ENCODE measurements at places on chromosomes 12 and 14.

- DNase-seq: no peak
These were observed 64.4 kb downstream of the ZFC3H1 start for GRCh38 chr12:71599210-71599609.

GRCh38 chr12:103824845-103825244 is 16.2 kb downstream of the NT5DC3 start:
- DNase-seq: peak; percentile 8

GRCh38 chr12:22698576-22698975 is 73.6 kb downstream of the ETNK1 start:
- no peak for DNase-seq

DNA sequence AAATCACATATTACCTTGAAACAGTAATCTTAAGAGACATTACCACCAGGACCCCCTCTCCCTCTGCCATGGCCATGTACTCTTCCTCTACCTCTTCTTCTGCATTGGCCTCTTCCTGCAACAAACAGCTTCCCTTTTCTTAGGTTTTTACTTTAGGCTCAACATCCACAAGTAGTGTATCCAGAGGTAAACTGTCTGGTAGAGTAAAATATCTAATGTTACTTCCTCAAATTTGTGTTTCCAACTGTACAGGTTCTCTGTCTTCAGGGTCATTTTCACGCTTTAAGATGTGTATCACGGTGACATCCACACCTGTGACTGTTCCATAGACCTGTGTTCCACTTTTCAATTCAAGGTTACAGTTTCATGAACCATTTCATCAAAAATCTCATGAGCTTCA is 13.4 kb downstream of the CDK17 start:
- no peak for DNase-seq

- no peak for DNase-seq
These were observed 327.2 kb downstream of the RAD51B start for GRCh38 chr14:68146818-68147217.

DNA sequence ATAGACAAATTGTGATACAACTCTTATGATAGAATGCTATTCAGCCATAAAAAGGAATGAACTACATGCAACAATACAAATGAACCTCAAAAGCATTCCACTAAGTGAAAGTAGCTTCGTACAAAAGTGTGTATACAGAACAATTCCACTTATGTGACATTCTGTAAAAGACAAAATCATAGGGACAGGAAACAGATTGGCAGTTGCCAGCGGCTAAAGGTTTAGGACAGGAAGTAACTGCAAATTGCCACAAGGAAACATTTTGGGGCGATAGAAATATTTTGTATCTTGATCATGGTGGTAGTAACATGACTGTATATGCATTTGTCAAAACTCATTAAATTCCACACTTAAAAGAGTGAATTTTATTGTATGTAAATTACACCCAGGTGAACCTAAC is 113.4 kb downstream of the CAPZA3 start:
- no peak for DNase-seq

DNA sequence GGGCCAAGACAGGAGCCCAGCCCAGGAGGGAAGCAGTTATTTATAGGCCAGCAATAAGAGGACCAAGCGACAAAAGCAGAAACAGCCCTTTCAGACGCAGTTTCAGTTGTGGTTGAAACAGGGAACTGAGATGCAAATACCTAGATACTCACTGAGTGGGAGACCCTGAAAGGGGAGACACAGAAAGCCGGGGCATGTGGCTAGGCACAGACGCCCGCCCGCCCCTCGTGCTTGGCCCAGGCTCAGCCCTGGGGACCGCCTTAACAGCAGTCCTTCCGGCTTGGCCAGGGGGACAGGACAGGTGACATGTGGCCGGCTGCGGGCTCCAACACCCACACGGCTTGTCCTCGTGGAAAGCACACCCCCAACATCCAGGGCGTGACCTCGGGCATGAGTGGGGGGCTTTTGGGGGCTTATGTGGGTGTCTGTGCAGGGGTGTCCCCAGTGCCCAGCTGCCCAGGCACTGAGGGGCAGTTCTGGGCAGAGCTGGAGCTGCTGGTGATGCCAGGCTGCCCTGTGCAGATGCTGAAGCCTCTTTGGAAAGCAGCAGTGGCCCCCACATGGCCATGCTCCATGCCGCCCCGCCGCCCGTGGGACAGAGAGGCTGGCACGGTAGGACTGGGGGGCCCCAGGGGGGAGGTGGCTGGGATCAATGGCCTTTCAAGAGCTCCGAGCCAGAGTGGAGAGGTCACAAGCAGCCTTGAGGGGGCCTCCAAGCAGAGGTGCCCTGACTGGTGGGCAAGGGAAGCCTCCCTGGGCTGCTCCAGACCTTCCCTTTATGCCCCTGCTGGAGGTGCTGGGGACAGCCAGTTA is 2.1 kb downstream of the PLD4 start:
- no peak for DNase-seq

- DNase-seq: no peak
These were observed 10.3 kb downstream of the KRT7 start for GRCh38 chr12:52243259-52243855.

- DNase-seq: no peak
These were observed 8.3 kb upstream of the SERPINA1 start for GRCh38 chr14:94396628-94397225.

DNA sequence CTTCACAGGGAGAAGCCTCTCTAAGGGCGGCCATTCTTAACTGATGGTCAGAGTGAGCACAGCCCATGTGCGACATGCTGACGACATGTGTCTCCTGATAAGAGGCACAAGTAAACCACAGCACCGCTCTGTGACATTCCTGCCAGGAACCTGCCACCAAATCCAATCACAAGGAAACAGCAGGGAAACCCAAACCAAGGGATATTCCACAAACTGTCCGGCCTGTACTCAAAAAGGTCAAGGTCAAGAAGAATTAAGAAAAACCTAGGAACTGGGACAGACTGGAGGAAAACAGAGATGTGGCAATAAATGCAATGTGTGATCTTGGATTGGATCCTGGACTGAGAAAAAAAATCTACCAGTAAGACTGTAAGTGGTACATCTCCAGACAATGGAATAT is 91.9 kb downstream of the SYNE3 start:
- no peak for DNase-seq

- DNase-seq: no peak
These were observed 95.1 kb downstream of the DIO2 start for GRCh38 chr14:80116157-80116556.

DNA sequence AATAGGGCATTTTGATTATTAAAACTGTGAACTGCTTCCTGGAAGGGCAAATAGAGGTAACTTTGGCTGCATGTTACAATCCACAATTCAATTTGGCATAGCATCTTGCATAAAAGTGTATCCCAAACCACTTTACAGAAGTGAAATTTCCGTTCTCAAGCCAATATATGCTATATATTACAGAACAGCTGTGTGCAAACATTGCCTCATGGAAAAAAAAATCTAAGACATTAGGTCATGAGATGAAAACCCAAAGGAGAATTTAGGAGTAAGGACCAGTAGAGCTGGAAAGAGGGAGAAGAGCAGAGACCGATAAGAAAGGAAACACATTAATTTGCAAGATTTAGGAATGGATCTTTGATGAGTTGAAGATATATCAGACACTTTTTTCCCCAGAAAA is 239.2 kb downstream of the PAX9 start:
- no peak for DNase-seq

GRCh38 chr14:98014851-98015615 is 1217.9 kb downstream of the VRK1 start:
- no peak for DNase-seq

DNA sequence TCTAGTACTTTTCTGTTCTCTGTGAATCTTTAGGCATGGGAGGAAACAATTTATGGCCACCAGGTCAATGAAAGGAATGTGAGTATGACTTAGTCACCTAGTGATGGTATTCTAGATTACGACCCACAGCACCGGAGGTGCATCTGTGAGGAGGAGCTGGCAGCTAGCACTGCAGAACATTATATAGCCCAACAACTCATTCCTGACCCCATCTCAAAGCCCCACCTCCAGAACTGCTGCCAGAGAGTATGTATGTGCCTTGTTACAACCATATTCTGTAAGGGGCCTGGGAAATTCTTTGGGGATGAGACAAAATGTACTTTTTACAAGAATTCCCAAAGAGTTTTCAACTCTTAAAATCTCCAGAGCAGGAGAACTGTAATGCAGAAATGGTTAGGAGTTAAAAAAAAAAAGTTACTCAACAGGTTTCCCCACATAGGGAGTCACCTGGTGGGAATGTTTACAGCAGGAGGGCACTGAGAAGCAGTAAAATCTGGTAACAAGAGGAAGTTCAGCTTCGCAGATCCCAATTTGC is 34.9 kb upstream of the CERS5 start:
- no peak for DNase-seq

DNA sequence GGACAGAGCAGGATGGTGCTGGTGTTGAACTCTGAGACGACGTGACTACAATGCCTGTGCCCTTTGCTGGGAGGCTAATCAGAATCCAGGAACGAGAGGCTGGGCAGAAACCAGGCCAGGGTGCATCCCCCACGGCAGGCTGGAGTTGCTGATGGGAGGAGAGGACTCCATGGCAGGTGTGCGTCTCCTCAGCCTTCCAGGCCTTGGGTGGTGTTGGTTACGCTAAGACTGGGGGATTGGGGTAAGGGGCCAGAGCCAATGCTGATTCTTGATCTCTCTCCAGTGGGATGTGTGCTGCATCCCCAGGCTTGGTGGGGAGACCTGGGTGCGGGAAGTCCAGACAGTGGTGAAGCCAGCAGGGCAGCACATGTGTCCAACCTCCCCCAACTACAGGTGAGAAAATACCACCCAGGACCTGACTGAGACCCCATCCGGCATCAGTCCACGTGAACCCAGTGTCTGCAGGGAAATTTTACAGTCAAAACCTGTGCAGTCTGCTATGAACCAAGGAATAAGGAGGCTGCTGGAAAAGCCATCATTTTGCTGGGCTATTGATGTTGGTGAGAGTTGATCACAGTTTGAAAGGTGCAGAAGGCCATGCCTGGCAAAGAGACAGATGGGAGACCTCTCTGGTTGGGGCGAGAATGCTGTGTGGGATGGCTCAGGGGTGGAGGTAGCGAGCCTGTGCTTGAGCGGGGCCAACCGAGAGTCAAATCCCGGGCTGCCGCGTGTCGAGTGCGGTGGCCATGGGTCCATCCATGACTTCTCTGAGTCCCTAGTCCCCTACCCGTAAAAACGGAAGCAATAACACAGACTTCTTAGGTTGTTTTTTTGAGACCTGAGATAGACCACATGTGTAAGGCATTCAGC is 89.8 kb downstream of the NTF3 start:
- DNase-seq: no peak

- no peak for DNase-seq
These were observed 554.9 kb upstream of the LRFN5 start for GRCh38 chr14:41051801-41052200.

DNA sequence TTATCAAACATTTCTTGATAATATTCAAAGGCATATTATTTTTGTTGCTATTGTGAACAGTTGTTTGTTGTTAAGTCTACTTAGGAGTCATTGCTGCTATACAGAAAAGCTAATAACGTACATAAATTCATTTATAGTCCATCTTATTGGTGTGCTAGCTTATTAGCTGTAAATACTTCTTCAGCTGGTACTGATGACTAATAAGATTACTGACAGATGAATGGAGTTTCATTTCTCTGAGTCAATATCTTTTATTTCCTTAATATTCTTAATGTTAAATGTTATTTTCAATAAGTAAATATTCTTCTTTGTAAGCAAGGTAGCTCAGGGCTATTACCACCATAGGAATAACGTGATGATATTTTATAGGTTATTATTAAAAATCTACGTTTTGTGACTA is 139.4 kb upstream of the SLCO1C1 start:
- no peak for DNase-seq

GRCh38 chr12:111105294-111105693 is 184.9 kb upstream of the MYL2 start:
- DNase-seq: no peak

GRCh38 chr12:15208140-15208539 is 13.1 kb downstream of the RERG start:
- no peak for DNase-seq

- no peak for DNase-seq
These were observed 79.6 kb downstream of the ITPK1 start for GRCh38 chr14:93035917-93036651.

DNA sequence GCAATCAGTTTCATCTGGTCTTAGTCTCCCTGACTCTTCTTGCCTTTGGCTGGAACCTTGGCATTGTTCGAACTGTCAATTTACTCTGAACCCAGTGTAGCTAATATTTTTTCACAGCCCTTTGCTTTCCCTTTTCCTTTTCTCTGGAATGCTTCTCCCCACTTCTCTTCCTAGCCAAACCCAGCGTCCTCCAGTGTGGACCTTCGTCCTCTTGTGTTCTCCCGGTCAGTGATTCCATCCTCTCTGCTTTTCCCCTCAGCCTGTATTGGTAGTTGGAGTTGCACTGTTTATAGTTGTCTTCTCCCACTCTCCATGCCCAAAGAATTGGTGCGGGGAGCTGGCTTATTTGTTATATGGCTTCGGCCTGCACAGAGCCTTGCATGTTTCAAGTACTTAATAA is 9.4 kb downstream of the ACVR1B start:
- DNase-seq: no peak

GRCh38 chr12:54005531-54005852 is 3.3 kb upstream of the HOXC8 start:
- no peak for DNase-seq

- no peak for DNase-seq
These were observed 312.1 kb downstream of the ITPR2 start for GRCh38 chr12:26520869-26521268.

GRCh38 chr12:56315249-56315621 is 553 bp downstream of the CNPY2 start:
- DNase-seq: peak; percentile 54

GRCh38 chr14:38279572-38279971 is 23.7 kb upstream of the CLEC14A start:
- peak; percentile 34 for DNase-seq

- DNase-seq: peak; percentile 66
These were observed 1.8 kb upstream of the BHLHE41 start for GRCh38 chr12:26126340-26127284.

DNA sequence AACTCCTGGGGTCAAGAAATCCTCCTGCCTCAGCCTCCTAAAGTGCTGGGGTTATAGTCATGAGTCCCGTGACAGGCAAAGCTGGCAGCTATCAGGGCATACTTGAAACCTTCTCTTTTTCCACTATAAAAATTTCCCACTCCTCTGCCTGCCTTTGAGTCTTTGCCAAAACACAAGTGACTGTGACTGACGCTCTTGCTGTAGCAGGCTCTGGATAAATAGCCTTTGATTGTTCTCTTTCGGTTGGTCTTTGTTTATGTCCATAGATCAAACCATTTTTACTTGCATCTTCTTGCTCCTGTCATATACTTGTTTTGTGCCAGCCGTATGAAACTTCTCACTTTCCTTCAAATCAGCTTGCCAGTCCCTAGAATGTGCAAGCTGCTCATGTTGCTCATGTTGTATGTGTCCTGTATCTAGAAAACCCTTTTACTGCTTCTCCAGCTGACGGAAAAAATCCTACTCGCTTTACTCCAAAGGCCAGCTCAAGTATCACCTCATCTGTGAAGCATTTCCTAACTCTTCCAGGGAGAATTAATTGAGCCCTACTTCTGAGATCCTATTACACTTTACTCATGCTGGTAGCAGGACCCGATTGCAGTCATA is 73.1 kb downstream of the RESF1 start:
- no peak for DNase-seq
